NCI-H345 (cell line): ENCODE measurements at places on chromosomes 12 and 14.
A peak's percentile ranks its signal among the peaks of the same experiment; 100 is the strongest.

GRCh38 chr14:99191395-99192027 is 80.5 kb downstream of the BCL11B start:
- no peak for DNase-seq

- no peak for DNase-seq
These were observed 316.8 kb downstream of the SNAPC1 start for GRCh38 chr14:62079038-62079437.

GRCh38 chr12:122226366-122227125 is 694 bp upstream of the DIABLO start:
- peak; percentile 36 for DNase-seq

DNA sequence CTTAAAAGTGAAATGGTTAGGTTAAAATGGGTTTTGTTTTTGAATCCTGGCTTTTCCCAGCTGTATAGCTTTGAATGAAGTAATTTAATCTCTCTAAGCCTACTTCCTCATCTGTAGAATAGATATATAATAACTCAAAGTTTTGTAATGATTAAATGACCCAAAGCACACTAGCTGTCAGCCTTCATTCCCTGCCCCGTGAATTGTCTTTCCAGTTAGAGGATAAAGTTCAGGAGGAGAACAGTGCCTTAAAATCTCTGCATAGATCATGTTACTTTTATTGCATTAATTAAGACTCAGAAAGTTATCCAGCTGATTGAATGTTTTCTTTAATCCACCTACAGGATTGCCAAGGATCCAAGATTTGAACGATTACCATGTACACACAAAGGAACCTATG is 19.4 kb downstream of the FCF1 start:
- DNase-seq, result no peak

DNA sequence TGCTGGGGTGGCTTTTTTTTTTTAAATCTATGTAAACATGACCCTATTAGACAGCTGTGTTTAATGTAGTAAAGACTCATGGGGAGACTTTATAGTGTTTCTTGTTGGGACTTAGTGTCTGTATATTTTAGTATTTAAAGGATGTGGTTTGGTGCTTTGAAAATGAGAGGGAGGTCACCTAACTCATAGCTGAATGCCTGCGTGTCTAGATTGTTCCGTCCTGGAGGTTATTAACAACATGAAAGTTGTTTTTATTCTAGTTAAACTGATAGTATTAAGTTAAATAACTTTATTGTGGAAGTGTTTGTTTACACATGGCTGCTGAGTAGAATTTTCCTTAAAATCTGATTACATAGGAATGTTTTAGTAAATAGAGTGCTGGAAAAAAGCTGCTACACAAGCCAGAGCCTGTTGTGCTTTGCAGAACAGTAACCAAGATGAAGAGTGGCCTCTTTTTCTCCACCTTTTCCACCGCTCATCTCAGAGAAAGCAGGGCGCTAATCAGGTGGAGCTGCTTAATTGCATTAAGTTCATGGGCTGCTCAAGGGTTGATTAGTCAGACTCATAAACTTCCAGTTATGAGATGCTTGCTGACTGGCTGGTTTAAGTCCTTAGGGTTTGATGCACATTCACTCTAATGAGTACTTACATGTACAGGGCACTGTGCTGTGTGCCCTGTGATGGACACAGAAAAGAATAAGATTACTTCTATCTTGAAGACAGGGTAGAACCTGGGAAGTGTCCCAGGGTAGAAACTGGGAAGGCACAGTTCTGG is 62.7 kb downstream of the FBXO34 start:
- no peak for DNase-seq

- peak; percentile 70 for DNase-seq
These were observed 448 bp downstream of the FBXL14 start for GRCh38 chr12:1594006-1594260.

DNA sequence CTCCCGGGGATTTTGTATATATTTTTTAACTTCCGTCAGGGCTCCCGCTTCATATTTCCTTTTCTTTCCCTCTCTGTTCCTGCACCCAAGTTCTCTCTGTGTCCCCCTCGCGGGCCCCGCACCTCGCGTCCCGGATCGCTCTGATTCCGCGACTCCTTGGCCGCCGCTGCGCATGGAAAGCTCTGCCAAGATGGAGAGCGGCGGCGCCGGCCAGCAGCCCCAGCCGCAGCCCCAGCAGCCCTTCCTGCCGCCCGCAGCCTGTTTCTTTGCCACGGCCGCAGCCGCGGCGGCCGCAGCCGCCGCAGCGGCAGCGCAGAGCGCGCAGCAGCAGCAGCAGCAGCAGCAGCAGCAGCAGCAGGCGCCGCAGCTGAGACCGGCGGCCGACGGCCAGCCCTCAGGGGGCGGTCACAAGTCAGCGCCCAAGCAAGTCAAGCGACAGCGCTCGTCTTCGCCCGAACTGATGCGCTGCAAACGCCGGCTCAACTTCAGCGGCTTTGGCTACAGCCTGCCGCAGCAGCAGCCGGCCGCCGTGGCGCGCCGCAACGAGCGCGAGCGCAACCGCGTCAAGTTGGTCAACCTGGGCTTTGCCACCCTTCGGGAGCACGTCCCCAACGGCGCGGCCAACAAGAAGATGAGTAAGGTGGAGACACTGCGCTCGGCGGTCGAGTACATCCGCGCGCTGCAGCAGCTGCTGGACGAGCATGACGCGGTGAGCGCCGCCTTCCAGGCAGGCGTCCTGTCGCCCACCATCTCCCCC is 777 bp downstream of the ASCL1 start:
- DNase-seq, result peak; percentile 56

- DNase-seq, result no peak
These were observed 92.7 kb downstream of the AKAP6 start for GRCh38 chr14:32421781-32422180.

DNA sequence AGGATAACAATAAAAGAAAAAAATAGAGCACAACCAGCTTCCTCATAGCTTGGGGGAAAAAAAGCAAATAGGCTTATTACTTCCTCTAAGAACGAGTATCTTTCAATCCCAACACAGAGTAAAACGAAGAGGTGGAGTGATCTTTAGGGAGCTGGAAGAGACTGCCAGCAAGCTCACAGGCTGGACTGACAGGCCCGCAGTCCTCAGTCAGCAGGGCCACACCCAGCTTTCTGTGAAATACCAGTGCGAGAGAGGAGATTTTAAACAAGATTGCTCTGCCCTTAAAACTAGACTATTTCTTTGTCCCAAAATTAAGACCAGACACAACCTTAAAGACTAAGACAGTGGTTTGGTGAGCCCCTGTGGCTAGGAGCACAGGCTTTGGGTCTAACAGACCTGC is 32.9 kb downstream of the SETD3 start:
- no peak for DNase-seq

DNA sequence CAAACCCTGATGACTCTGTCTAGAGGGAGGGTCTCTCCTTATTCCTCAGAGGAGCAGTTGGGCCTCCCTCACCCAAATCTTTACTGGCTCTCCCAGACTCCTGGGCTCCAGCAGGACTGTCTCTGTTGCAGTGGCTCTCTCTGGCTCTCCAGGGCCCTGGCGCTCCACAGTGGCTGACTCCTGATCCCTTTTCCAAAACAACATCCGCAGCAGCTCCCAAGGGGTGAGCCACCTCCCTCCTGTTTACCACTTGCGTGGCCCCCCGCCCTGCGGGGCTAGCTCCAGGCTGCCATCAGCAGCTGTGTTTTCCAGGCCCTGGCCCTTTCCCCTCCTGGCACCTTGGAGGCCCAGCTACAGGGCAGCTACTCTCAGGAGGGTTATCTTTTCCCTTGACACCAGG is 123.5 kb downstream of the CALM1 start:
- DNase-seq, result no peak

DNA sequence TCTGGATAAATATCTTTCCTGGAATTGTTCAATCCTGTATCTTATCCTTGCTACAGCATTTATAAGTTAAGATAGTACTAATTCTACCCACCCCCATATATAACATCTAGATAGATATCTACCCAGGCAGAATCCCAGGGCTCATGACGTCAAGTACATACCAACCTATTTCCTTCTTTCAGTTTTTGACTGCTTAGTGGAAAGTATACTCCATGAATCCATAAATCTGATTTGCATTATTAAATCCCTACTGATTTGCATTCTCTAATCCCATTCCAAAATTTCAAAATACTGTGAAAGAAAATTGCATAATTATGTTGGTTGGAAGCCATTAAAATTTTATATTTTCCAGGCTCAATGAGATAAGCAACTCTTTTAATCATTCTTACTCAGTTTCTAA is 111.7 kb downstream of the KITLG start:
- no peak for DNase-seq

DNA sequence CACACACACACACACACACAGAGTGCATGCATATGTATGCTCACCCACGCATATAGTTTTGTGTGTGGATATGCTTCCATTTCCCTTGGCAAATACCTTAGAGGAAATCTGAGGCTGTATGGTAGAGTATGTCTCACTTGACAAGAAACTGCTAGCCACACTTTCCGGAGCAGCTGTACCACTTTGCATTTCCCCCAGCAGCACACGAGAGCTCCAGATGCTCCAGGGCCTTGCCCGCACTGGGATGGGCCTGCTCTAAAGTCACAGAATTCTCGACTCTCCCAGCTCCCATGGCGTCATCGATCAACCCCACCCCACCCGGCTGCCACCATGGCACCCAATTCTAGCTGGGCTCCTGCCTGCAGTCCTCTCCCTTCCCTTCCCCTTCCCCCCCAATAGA is 21.9 kb downstream of the CLMN start:
- no peak for DNase-seq

DNA sequence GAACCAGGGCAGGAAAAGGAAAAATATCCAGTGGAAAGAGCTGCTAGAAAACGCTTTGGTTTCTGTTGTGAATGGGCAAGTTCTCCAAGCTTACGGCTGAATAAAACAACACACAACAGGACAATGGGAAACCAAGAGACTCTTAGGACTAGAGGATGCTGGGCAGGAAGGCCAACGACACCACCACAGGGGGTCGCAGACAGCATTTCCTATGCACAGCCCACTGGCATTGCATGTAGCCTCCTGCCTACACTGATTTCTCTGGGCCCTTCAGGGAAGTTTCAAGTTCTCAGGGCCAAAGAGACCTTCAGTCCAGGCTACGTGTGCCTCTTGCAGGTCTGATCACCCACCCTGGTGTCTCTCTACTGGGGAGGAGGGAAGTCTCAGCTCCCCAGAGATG is 108.0 kb downstream of the RIMBP2 start:
- no peak for DNase-seq

- DNase-seq, result no peak
These were observed 182.5 kb downstream of the PHETA1 start for GRCh38 chr12:111186347-111186746.

DNA sequence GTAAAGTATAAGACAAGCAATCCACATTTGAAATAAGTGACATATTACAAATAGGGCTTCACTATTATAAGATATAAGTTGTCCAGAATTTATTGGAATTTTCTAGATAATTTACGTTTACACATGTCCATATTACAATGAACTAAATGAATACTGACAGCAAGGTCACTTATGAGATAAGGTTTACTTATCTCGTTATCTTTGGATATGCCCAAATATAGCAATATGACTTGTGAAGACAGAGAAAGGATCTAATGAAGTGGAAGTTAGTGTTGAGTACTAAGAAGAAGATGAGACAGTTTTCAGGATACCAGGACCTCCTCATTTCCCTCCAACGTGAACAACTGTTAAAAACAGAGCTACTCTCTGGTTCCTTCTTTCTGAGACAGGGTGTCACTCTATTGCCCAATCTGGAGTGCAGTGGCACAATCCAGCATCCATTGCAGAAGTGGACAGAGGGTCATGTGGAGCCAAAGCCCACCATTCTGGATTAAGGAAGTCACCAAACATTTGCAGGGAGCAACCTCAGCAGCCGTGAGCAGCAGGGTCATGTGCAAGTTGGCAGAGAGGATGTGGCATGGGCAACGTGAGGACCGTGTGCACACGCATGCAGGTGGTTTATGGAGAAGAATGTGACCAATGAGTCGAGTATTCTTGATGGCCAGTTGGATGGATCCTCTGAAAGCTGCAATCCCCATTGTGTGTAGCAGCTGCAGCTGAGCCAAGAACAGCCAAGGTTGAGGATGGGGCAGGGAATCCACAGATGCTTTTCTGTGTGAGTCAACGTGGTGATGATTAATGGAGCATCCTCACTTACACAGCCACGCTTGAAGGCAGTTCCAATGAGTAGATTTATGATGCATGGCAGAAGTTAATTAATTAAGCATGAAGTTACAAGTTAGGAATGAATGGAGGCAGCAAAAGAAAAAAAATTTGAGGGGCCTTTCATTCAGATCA is 111.0 kb downstream of the BICD1 start:
- peak; percentile 92 for DNase-seq

DNA sequence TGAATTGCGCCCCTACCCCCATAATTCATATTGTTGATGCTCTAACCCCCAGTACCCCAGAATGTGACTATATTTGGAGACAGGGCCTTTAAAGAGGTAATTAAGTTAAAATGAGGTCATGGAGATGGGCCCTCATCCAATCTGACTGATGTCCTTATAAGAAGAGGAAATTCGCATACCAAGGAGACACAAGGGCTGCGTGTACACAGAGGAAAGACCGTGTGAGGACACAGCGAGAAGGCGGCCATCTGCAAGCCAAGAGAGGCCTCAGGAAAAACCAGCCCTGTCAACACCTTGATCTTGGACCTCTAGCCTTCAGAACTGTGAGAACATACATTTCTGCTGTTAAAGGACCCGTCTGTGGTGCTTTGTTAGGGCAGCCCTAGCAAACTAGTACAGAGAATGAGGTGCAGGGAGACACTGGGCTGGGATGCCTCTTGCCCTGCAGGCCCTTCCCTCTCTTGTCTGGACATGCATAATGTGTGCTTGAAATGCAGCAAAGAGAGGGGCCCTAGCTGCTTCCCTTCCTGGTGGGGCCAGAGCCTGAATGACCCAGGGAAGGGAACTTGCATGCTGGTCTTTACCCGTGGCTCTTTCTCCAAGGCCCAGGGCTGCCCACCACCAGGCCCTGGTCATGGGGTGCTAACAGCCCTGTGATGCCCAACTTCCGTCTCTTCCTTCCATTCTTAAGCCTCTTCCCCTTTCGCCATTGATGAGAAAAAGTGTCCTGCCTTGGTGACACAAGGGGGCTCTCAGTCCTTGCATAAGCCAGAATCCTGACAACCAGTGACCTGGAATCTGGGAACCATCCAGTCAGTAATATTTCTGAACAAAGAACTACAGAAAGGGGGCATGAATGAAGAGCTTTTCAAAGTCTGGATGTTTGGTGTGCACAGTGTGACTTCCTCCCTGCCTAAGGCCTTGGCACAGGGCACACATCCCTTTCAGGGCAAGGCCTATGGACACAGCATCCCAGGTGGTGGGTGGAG is 50.0 kb upstream of the GPATCH2L start:
- DNase-seq, result no peak

GRCh38 chr12:11564984-11565651 is 84.4 kb upstream of the ETV6 start:
- no peak for DNase-seq

DNA sequence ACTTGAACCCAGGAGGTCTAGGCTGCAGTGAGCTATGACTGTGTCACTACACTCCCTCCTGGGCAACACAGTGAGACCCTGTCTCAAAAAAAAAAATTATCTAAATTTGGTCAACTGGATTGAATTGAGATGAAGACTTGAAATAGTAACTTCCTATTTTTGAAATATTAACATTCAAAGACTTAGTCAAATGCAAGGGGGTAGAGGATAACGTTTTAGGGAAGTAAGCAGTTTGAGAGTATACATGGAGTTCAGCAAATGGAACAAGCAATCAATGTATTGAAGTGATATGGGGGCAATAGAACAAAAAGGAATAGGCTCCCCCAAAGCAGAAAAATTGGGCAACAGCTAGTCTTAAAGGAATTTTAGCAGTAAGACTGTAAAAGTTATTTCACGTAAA is 4.6 kb upstream of the MFAP5 start:
- DNase-seq, result no peak
